ENCODE measurements at places on chromosomes 6 and 20. TPM values are rescaled to one million over a fixed set of nuclear protein-coding genes. Genes with fewer than 3 reads are reported as not detected.

DNA sequence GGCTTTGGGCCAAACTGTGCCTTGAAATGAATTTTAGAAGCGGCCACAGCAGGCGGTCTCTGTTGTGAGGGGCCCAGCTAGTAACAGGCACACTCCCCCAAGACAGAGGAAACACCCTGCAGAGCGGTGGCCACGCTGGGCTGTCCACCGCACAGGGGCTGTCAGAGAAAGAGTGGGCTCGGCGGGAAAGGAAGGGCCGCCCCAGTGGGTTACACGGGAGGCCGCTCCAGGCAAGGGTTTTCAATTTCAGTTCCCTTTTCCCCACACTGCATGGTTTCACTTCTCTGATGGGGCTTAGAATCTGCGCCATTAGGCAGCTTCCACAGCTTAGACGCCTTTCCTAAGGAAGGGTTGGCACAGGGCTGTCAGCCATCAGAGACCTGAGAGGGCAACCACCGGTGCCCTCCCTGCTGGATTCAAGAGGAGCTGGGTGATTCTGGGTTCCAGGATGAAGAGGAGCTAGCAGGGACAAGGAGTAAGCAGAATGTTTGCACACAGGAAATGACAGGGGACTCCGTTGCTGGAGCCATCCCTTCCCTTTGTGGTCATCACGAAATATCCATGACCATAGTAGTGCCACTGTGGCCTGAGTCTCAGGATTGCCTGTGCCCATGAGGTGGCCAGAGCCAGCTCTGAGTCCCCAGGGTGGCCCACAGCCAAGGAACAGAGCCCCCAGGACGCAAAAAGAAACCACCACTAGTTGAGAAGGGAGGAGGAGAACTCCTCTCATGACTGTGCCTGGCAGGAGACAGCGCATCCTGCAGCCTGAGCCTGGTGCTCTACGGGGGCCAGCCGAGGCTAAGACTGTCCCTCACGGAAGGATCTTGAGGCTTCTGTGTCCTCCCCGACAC, 282.7 kb downstream of the NRN1 start:
- no peaks in the 10 kb centered on the region for H3K36me3 ChIP-seq
- DNase-seq, result no peak
- no peak overlapping the region for H3K27ac ChIP-seq

The CDS2 gene
- total RNA-seq, result 42.9 TPM

The SHLD1 gene
- total RNA-seq, result 2.7 TPM

- peak overlapping the region; percentile 80 for H3K27ac ChIP-seq
- peak overlapping the region; percentile 76 for H3K4me3 ChIP-seq
- DNase-seq, result no peak
- H3K4me1 ChIP-seq, result no peaks in the 10 kb centered on the region
- no peaks in the 10 kb centered on the region for H3K36me3 ChIP-seq
These were observed 241.6 kb downstream of the PHACTR1 start for GRCh38 chr6:12958052-12958706.

The TP53RK gene
- 27.1 TPM for total RNA-seq

- no peaks in the 10 kb centered on the region for H3K27me3 ChIP-seq
- DNase-seq, result no peak
- no peak overlapping the region for H3K27ac ChIP-seq
- H3K4me3 ChIP-seq, result no peak overlapping the region
- H3K36me3 ChIP-seq, result no peaks in the 10 kb centered on the region
- H3K4me1 ChIP-seq, result no peaks in the 10 kb centered on the region
These were observed 132.3 kb downstream of the PFDN4 start for GRCh38 chr20:54340206-54340605.

The LIME1 gene
- 16.7 TPM for total RNA-seq

DNA sequence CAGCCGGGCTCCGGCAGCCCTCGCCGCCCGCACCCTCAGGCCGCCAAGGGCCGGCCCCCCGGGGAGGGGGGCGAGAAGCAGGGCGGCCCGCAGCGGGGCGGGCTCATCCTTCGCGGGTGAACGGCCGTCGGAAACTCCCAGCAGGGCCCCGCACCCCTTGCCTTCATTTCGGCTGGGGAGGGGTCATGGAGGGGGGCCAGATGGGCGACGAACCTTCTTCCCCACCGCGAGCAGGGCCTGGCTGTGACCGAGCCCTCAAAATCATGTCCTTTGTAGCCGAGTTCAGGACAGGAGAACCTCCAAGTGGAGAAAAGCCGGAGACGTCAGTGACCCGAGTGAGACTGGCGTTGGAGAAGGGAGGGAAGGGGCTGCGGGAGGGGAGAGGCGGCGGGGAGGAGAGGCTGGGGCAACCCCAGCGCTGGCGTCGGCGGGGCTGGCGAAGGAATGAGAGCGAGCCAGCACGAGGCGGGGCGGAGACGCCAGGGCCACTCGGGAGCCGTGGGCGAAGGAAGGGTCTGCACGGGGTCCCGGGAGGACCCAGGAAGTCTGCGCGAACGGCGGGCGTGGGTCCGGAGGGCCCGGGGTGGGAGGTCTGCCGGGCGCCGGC, 571 bp upstream of the FOXC1 start:
- H3K4me3 ChIP-seq, result peak overlapping the region; percentile 68
- H3K36me3 ChIP-seq, result no peaks in the 10 kb centered on the region
- peak overlapping the region; percentile 91 for H3K27ac ChIP-seq
- peaks cover 35% of the 10 kb centered on the region for H3K27me3 ChIP-seq
- H3K4me1 ChIP-seq, result peaks cover 5% of the 10 kb centered on the region

- no peak overlapping the region for H3K27ac ChIP-seq
- no peaks in the 10 kb centered on the region for H3K27me3 ChIP-seq
- no peak for DNase-seq
- H3K4me3 ChIP-seq, result no peak overlapping the region
- no peaks in the 10 kb centered on the region for H3K36me3 ChIP-seq
These were observed 114.6 kb downstream of the TNFRSF21 start for GRCh38 chr6:47195011-47195650.

GRCh38 chr20:58012731-58013510, 215.5 kb downstream of the ANKRD60 start:
- H3K4me1 ChIP-seq, result peaks cover 7% of the 10 kb centered on the region
- H3K27ac ChIP-seq, result no peak overlapping the region
- H3K36me3 ChIP-seq, result no peaks in the 10 kb centered on the region
- no peaks in the 10 kb centered on the region for H3K27me3 ChIP-seq
- no peak overlapping the region for H3K4me3 ChIP-seq

DNA sequence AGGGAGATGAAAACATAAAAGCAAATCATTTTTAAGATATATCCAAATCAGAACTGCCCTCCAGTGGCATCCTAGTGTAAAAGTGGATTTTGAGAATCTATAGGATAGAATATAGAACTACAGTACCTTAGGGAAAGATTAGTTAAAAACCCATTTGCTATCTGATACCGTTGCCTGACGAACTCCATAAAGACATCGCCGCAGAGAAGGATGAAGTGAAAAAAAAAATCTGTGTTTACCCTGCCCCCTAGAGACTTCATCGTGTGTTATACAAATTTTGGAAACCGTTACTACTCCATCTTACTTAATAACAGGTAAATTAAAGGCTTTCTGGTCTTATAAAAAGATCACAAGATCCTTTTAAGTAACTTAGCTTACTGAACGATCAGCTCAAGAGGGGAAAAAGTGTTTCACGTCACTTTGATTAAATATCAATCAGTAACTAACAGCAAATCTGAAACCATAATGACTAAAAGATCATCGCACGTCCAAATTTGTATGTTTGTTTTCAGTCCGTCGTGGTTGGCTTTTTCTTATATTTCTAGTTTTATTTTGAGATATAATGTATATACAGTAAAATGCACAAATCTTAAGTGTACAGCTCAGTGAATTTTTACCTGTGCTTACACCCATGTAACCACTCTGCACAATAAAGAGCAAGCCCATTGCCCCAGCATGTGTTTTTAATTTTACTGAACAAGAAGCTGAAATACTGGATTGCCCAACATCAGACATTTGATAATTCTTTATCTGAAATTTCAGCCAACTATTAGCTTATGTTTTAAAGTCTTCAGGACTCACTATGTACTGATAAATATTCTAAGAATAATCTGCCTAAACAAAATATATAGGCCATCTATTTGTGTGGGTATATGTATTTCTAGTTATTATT, 881 bp upstream of the MCM3 start:
- H3K4me3 ChIP-seq, result peak overlapping the region; percentile 77
- H3K4me1 ChIP-seq, result no peaks in the 10 kb centered on the region
- no peaks in the 10 kb centered on the region for H3K27me3 ChIP-seq
- DNase-seq, result no peak
- H3K36me3 ChIP-seq, result no peaks in the 10 kb centered on the region

- H3K36me3 ChIP-seq, result no peaks in the 10 kb centered on the region
- H3K27me3 ChIP-seq, result no peaks in the 10 kb centered on the region
- no peak overlapping the region for H3K4me3 ChIP-seq
- DNase-seq, result no peak
- no peak overlapping the region for H3K27ac ChIP-seq
These were observed 39.0 kb downstream of the CAP2 start for GRCh38 chr6:17432356-17432755.

The UBE2C gene
- total RNA-seq, result 0.98 TPM

DNA sequence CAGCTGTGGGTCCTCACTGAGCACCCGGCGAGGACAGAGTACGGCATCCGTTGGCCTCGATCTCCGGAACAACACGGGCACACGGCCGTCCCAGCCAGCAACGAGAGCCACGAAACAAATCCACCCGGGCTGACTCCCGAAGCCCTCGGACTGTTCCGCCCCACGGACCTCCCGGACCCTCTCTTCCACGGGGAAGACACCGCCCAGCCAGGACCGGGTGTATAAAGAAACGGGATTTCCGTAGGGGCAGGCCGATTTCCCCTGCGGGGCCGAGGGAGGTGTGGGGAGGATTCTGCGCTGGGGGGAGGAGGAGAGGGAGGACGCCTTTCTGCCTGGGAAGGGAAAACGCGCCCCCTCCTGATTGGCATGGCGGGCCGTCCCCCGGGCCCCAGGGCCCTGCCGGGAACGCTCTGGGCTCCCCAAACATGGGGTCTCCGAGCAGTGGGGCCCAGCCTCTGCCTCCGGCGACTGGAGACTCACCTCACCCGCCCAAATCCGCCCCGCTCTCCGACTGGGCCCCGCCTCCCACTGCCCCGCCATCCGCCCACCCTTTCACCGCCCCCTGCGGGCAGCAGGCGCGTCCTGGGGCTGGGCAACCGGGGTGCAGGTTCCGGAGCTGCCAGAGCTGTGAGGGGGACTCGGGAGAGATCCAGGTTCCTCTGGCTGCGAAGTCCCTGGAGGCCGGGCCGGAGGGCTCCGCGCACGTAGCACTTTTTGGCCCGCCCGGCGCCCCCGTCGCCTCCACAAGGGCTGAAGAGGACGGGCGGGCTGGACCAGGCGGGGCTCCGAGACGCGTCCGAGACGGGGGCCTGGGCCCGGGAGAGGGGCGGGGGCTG, 679 bp upstream of the PPDPF start:
- no peaks in the 10 kb centered on the region for H3K27me3 ChIP-seq
- H3K4me3 ChIP-seq, result peak overlapping the region; percentile 85
- no peaks in the 10 kb centered on the region for H3K4me1 ChIP-seq
- H3K36me3 ChIP-seq, result no peaks in the 10 kb centered on the region
- DNase-seq, result peak; percentile 50
- peak overlapping the region; percentile 99 for H3K27ac ChIP-seq

DNA sequence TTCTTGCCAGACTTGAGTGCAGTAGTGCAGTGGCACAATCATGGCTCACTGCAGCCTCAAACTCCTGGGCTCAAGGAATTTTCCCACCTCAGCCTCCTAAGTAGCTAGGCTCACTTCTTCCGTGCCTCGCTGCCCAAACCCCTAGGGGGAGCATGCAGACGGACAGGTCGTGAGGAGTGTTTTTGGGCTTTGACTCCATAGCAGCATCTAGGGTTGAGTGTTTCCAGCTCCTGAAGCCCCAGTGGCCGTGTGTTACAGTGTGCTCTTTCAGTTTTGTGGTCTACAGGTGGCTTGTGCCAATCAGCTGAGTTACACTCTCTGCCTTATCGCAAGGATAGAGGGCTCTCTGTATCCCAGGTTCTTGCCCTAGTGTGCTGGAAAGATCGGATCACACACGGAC, 33.4 kb downstream of the NCOA3 start:
- no peak overlapping the region for H3K27ac ChIP-seq
- no peak for DNase-seq
- no peaks in the 10 kb centered on the region for H3K36me3 ChIP-seq
- no peaks in the 10 kb centered on the region for H3K4me1 ChIP-seq

DNA sequence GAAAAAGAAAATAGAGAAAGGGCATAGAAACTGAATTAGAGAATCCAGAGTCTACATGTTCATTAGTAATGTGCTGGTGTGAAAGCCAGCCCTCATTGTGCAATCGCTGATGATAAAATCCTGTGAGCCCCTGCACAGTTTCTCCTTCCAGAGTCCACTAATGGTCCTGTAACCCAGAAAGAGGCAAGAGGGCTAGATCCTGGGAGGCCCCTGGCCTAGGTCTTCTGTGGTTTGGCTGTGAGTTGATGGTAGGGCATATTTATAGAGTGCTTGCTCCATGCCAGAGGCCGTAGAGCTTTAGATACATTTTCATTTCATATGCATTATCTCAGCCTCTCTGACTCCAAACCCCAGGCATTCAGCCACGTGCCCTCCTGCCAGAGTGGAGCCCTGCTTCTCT, 94.9 kb upstream of the MTHFD1L start:
- no peaks in the 10 kb centered on the region for H3K27me3 ChIP-seq
- H3K4me3 ChIP-seq, result no peak overlapping the region
- H3K27ac ChIP-seq, result no peak overlapping the region
- no peak for DNase-seq
- no peaks in the 10 kb centered on the region for H3K36me3 ChIP-seq
